Activated CD4-positive, alpha-beta T cell treated with anti-CD3 and anti-CD28 coated beads, Interleukin-2, amount 50 U/mL, for 4 hours (primary cell): ENCODE measurements at places on chromosomes 16 and 17.

GRCh38 chr17:11493936-11494335 is 104.3 kb upstream of the DNAH9 start:
- no peak for DNase-seq

DNA sequence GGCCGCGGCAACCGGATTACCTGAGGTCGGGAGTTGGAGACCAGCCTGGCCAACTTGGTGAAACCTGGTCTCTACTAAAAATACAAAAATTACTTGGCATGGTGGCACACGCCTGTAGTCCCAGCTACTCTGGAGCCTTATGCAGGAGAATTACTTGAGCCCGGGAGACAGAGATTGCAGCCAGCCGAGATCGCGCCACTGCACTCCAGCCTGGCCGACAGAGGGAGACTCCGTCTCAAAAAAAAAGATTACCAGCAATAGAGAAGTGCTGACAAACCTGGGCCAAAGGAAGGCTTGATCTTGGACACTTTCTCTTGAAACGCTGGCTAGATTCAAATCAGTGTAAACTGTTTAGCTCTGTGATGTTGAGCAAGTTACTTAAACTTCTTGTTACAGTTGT is 4.3 kb downstream of the MT1H start:
- DNase-seq = no peak

GRCh38 chr16:55645986-55646385 is 9.8 kb upstream of the SLC6A2 start:
- DNase-seq = no peak

DNA sequence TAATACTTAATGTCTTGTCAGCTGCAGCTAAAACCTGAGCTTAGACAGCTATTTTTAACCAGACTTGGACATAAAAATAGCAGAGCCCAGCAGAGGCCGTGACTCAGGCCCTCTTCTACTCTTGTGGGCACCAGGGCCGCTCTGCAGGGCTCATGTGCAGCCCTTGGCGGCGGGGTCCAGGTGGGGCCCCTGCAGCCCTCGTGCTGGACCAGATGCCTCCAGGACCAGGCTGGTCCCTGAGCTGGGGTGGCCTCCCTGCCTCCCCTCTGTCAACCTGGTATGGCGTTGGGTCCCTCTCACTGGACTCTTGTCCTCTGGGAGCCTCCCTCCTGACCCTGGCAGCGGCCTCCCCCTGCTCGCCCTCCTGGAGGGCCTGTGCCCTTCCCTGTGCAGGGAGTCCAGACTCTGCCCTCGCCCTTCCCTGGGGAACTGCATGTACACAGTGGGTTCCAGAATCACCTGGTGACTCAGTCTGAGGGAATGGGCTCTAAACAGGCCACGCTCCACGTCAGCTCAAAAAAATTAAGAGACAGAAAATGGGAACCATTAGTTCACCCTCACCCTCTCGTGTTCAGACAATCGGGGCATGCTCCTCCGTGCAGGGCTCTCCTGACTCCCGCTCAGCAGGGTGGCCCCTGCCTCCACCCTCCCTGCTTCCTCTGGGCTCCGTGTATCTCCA is 9.7 kb downstream of the CDK5R1 start:
- no peak for DNase-seq

GRCh38 chr16:29868396-29869009 is 5.5 kb upstream of the CDIPT start:
- DNase-seq = no peak

DNA sequence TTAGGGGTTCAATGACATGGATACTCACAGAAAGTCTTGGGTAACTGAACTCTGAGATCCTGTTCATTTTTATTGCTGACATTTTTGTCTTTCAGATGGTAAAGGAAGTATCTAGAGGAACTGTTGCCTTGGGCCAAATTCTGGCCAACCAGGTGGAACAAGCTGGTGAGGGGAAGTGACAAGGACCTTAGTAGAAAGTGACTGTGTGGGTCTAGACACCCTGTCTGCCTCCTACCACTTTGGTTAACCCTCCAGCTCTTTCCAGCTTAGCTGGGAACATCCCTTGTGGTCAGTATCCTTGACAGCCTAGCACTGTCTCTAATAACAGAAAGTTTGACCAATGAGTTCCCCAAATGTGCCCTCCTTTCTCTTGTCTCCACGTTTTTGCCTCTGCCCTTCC is 28.8 kb upstream of the PRKCB start:
- no peak for DNase-seq

- DNase-seq = no peak
These were observed 45.1 kb upstream of the ABCC11 start for GRCh38 chr16:48292452-48292851.

GRCh38 chr17:41730479-41730878 is 4.0 kb downstream of the HAP1 start:
- DNase-seq = no peak

DNA sequence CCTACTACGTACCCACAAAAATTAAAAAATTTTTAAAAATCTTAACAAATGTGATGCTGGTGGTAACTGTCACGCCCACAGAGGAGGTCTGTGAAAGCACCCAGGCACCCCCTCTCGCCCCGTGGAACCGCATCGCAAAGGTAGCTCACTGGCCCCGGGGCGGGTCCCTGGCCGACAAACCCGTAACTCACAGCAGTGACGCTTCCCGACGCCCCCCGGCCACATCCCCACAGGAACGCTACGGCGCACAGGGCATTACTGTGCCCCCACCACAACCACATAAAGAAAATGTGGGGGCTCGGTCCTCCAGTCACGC is 366 bp downstream of the ANKS3 start:
- DNase-seq = peak; percentile 7

DNA sequence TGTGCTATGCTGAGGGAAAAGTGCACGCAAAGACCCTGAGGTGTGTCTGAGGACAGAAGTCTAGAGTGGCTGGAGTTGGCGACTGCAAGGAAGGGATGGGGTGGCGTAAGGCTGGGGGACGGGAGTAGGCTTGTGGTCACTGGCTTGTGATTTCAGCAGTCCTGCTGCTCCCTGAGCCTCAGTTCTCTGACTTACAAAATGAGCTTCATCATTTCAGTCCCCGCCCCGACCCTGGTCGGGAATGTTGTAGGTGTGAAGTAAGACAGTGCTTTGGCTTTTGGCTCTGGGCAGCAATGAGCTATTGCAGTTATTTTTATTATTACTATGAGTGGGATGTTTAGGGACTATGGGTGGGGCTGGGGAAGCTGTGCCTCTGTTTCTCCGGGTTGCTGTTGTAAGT is 8.6 kb downstream of the ADGRG1 start:
- DNase-seq = no peak

DNA sequence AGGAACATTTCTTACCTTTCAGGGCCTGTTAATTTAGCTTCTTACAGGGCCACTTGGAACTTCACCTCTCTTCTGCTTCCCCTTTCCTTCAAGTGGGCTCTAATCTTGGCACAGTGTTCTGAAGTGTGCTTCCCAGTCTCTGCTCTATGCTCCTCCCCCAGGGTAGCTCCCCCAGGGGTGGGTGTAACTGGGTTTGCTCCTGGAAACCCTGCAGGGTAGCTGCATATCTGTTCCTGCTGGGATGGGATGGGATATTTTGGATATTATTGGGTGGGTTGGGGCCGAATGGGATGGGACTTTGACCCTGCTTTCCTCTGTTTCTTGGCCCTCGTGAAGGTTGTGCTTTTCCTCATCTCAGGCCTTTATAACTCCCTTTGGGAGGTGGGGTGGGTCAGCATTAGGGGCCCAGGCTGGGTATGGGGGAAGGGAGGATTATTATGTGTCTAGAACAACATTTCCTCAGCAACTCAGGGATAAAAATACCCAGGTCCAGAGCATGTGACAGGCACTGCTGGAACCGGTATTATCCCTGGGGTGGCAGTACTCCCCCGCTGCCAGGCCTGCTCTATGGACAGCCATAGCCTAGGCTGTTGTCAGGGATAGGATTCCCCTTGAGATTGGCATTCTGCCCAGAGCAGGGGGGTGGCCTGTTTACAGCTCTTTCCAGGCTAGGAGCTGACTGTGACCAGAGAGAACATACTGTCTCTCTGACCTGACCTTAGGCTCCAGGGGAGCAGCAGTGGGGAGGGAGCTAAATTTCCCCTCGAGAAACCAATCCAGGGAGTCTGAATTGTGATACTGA is 5.0 kb downstream of the NFE2L1 start:
- no peak for DNase-seq

- no peak for DNase-seq
These were observed 22.4 kb downstream of the PLD6 start for GRCh38 chr17:17183744-17184143.

DNA sequence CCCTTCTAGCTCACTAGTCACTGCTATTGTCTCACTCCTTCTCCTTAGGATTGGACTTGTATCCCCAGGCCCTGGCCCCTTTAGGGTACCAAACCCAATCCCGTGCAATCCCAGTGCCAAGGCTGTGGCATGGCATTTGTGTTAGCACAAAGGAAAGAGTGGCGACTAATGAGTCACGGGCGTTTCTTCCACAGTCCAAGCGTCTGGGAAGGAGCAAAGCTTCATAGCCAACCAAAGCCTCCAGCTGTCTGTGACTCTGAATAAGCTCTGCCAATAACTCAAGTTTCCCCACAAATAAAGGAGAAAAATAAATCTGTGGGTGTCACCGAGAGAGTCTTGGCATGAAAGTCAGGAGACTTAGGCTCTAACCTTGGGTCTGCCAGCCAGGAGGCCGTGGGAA is 54.6 kb upstream of the COX10 start:
- no peak for DNase-seq

GRCh38 chr16:81718637-81719036 is 60.5 kb upstream of the PLCG2 start:
- DNase-seq = no peak
